ENCODE measurements at places on chromosomes 7 and 10. TPM values are rescaled to one million over a fixed set of nuclear protein-coding genes. Genes with fewer than 3 reads are reported as not detected.

The IRF5 gene
- total RNA-seq: 2.2 TPM

The SLC26A4 gene
- 1.1 TPM for total RNA-seq

DNA sequence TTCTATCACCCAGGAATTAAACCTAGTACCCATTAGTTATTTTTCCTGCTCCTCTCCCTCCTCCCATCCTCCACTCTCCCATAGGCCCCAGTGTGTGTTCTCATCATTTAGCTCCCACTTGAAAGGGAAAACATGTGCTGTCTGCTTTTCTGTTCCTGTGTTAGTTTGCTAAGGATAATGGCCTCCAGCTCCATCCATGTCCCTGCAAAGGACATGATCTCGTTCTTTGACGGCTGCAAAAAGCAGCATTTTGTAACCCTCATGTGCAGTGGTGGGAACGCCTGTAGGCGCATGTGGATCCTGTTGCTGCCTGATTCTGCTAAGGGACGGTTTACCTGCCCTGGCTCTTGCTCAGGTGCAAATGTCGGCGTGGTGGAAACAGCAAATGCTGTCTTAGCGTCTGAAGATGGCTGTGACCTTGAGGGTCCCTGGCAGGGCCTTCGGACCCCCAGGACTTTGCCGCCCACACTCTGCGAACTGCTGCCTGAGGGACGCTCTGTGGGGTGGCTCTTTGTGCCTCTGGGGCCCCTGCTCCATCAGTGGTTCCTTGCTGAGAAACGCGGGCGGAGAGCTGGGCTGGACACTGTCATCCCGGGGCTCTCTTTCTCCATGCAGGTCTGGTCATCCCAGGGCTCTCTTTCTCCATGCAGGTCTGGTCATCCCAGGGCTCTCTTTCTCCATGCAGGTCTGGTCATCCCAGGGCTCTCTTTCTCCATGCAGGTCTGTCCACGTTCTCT, 5.6 kb upstream of the MTG1 start:
- DNase-seq: no peak

The PPRC1 gene
- 33.5 TPM for total RNA-seq

The ZNF117 gene
- total RNA-seq: 3.8 TPM

GRCh38 chr7:117873310-117874190, at the start of gene CTTNBP2:
Gene CTTNBP2 (minus strand): TSS chr7:117873441. CDS start chr7:117873415, 26 bp downstream.
- DNase-seq: no peak

DNA sequence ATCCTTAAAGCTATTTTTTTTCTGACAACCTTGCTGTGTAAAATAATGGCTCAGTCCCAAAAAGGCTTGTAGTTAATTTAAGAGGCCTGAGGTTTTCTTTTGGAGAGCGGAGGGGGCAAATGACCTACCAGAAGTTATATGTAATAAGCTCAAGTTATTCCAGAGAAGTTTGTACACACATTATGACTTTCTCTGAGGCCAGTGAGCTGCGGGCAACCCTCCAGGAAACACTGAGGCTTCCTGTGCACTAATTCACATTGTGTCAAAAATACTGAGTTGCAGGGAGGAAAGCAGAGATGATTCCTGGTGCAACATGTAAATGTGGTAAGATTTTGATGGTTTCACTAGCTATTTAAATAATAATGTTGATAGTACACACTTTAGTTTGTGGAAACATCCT, 188.6 kb downstream of the DIP2C start:
- no peak for DNase-seq

The DIP2C gene
- 5.9 TPM for total RNA-seq

DNA sequence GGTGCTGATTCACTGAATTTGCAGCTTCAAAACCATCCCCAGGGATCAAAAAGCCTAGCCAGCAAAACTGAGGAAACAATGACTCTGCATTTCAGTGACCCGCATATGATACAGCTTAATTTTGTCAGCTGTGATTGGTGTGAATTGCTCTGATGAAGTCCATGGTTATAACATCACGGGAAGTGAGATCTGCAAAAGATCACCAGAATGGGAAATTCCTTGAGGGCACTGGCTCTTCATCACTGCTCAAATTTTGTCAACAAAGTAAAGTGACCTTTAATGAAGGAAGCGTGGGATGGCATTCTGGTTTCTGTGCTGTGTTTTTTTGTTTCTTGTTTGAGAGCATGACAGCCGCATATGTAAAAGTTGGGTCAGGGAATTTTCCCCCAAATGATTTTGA, 745.9 kb downstream of the GATA3 start:
- DNase-seq: no peak

- DNase-seq: no peak
These were observed 409.3 kb downstream of the RPS24 start for GRCh38 chr10:78442836-78443550.

The IQUB gene
- not detected for total RNA-seq

The EGFR gene
- 0.16 TPM for total RNA-seq

- DNase-seq: no peak
These were observed 499.9 kb downstream of the AUTS2 start for GRCh38 chr7:70098133-70098561.

DNA sequence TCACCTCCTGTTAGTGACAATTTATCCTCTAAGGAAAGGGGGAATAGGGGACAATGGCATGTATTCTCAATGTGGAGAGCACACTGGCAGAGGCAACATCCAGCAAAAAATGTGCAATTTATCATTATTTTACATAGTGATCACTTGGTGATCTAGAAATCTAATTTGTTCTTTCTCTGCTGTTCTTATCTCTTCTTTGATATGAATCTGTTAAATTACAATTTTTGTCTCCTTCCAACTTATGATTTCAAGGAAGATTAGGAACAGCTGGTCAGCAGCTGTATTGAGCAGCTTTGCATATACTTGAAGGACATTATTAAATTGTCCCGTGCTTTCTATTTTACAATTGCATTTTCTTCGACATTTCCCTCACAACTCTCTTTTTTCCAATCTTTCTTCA, 213.1 kb downstream of the MAGI2 start:
- no peak for DNase-seq

DNA sequence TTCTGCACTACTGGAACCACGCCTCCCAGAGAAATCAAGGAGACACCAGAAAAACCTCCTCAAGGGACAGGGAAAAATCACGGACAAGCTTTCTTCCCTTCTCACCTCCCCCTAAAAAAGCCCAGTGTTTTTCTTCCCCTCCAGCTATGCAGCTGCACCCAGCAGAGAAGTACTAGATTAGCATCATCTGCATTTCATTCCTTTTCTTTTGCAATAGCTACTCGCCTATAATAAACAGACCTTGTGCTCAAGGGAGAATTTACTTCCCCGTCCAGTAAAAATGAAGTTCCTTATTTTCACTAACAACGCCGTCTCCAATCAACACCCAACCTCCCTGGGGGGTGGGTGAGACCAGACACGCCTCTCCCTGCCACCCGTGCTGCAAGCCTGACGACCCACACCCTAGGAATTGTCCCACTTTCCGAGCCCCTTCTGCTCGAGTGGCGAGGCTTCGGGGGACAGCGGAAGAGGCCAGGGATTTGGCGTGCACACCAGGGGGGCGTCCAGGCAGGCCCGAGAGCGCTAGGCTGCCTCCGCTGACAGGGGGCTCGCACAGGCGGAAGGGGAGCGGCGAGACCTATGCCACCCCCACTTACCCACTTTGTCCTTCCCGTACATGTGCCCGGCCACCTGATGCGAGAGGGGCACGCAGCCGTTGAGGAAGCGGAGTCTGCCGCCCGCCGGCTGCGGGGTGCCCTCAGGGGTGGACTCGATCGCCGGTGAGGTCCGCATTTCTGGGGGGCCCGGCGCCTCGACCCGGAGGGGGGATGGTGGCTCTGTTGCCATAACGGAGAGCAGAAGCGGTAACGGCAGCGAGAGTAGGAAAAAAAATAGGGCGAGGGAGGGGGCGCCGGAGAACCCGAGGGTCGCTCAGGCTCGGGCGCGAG, 625 bp downstream of the IPMK start:
- DNase-seq: peak; percentile 22

The C10orf105 gene
- total RNA-seq: 0.45 TPM

The MCM10 gene
- 1.0 TPM for total RNA-seq

- DNase-seq: no peak
These were observed 46.2 kb downstream of the LAMB4 start for GRCh38 chr7:108083980-108084379.

The MRLN gene
- not detected for total RNA-seq

The ITGB8 gene
- 0.08 TPM for total RNA-seq

GRCh38 chr10:12838995-12839927, 162.3 kb downstream of the CCDC3 start:
- DNase-seq: no peak

DNA sequence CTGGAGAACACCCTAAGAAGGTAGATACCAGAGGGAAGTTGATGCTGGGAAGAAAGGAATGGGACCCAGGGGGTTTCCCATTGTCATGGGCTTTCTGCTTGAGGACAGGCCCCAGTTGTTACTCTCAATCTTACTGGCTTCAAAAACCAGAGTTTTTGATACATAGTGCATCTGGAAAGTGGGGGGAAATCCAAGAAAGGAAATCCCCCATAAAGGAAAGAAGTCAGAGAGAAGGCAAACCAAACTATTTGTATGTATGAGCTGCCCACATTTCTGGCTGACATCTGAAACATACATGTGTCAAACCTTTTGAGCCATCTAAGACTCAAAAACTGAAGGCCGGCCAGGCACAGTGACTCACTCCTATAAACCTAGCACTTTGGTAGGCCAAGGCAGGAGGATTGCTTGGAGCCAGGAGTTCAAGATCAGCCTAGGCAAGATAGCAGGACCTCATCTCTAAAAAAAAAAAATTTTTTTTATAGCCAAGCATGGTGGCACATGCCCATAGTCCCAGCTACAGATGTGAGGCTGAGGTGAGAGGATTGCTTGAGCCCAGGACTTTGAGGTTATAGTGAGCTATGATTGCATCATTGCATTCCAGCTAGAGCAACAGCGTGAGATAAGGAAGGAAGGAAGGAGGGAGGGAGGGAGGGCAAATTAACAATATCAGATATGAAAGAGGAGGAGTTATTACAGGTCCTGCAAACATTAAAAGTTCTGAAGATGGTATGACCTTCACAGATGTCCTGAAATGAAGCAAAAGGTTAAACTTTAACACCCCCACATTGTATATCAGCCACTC, 6.7 kb upstream of the COA1 start:
- no peak for DNase-seq

Measured in T-cell (primary cell).